Fibroblast of skin of abdomen (primary cell): ENCODE measurements at places on chromosomes 6 and 20.
A peak's percentile ranks its signal among the peaks of the same experiment; 100 is the strongest.

- peak; percentile 89 for DNase-seq
Measured at GRCh38 chr20:9200620-9201019, 131.7 kb downstream of the PLCB4 start.

DNA sequence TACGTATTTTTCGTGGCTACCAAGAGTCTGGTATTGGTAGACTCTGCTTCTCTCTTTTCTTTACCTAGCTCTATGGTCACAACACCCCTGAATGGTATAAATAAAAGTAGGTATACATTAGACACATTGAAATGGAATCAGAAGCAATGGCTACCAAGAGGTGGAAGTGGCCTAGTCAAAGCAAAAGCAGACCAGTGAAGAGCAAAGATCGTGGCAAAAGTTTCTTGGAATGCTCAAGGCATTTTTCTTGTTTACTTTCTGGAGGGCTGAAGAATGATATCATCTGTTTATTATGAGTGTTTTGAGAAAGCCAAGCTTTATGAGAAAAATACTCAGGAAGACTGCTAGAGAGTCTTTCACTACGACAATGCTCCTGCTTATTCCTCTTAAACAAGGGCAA lies 28.6 kb upstream of the MOCS1 start:
- no peak for DNase-seq

- no peak for DNase-seq
Measured at GRCh38 chr6:78962448-78962847, 95.1 kb downstream of the IRAK1BP1 start.

GRCh38 chr6:130907687-130908086 lies 80.5 kb downstream of the SMLR1 start:
- no peak for DNase-seq

DNA sequence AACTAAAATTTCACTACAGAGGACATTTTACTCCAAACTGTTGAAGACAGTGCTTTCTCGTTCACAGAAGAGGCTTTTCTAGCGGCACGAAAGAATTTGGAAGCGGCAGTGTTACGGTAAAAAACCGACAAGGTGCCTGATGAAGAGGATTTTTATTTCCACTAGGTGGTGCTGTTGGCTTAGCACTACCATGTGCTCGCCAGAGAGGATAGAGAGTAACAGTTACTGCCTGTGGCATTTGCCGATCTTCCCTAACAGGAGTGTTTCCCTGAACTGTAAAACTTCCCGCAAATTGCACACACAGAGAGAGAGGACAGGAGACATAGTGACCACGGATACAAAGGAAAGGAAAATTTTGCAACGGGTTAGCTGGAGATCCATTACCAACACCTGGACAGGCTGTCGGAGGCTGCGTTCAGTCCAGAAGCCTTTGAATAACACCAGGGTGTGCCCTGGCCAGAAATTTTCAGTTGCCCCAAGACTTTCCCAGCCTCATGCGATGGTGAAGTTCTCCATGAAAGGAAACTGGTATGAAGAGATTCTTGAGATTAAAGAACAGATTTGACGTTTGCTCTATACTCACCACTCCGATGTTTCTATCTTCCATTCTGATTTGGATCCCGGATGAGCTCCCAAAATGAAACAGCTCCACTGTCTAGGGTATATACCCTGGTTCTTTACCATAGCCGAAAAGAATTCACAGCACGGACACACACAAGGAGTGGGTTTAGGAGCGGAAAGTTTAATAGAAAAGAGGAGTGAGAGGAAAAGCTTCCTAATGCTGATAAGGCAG lies 48.1 kb downstream of the HLA-DPB1 start:
- DNase-seq: peak; percentile 10
